ENCODE measurements at places on chromosomes 7 and 10.

DNA sequence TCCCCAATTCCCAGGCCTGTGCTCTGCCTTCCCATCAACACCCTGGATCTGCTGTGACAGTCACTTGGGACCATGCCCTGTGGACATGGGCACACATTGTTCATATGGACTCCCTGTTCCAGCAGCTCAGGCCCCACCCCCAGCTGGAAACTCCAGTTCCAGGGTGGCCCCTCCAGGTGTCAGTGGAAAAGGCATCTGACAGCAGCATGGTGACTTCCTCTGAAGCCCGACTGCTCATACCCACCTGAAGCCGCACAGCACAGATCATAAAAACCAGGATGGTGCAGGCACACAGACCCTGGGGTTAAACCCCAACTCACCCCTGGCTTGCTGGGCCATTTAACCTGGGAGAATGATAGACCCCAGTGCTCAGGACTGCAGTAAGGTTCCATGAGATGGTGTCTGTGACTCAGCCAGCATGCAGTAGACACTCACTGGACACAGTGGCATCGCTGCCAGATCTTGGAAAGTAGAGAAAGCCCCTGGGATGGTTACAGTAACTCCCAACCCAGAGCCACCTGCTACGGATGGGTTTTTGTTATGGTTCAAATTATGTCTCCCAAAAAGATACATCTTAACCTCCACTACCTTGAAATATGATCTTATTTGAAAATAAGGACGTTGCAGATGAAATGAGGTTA is 72.6 kb upstream of the NANOS1 start:
- DNase-seq = no peak

DNA sequence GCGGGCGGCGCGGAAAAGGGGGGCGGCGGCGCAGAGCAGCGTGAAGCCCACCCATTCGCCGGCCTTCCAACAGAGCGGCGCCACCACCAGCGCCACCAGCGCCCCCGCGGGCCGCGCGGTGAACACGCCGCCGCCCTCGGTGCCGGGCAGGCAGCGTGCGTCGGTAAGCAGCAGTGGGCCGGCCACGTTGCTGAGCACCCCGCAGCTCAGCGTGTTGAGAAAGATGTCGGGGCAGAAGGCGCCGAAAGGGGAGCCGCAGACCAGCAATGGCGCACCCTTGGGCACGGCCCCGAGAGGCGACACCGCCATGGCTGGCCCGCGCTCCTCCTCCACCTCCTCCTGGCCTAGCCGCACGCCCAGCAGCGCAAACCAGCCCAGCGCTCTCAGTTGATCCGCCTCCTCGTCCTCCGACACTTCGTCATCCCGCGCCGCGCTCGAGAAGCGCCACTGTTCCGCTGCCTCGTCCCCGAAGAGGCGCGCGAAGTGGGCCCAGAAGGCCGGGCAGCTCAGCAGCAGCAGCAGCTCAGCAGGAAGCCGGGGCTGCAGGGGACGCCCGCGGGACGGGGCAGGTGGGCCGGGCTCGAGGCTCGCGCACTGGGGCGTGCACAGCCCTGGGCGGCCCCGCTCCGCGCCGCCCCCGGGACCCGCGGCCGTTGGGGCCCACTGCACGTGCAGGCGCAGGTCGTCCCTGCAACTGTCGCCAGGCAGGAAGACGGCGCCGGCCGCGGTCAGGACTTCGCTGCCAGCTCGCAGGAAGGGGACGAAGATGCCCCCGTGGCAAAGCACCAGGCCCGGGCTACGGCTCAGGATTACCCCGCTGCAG is 623 bp downstream of the TYSND1 start:
- DNase-seq = peak; percentile 70

DNA sequence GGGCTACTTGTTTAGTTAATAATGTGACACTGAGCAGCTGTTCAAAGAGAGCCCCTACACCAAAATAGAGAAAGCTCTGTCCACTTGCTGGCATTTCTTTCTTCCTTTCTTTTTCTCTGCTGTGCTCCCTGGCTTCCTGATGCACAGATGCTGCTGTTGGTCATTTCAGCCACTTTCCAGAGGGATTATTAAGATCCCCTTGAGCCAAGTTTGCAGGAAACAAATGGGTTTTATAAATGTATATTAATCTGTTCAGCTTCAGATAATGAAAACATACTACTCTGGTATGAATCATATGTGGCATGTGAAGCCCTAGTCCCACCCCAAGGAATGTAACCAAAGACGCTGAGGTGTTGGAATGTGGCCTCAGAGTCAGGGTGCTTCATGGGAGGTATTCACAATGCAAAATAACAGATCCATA is 638.2 kb upstream of the FZD8 start:
- DNase-seq = no peak

DNA sequence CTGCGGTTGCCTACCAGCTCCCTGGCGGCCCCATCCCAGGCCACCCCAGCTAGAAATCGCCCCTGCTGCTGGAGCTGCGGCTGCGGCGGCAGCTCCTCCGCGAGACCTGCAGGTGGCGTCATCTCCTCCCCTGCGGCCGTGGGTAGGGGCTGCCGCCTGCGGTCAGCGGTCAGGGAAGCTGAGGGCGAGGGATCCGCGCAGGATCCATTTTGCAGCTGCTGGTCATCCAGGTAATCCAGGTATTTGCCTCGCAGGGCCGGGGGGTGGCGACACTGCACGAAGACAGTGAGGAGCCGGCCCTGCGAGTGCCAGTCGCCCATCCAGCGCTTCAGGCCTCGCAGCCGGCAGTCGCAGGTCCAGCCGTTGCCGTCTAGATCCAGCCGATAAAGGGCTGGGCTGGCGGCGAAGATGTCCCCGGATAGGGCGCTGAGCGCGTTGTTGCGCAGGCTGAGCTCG is 1.5 kb downstream of the TRIL start:
- DNase-seq = no peak

DNA sequence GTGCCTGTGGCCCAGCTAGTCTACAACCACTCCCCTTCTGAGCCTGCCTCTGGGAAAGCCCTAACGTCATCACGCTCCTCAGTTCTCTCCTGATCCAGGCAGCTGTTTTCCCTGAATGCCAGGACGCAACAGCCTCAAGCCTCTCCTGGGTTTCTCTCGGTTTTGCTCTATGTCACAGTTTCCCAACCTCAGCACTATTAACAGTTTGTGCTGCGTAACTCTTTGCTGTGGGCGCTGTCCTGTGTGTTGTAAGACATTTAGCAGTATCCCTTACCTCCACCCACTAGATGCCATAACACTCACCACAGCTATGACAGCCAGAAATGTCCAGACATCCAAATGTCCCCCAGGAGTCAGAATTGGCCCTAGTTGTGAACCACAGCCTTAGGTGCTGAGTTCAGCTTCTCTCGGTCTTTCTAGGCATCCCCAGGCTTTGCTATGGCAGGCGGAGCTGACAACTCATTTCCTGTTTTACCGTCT is 226.3 kb upstream of the NPVF start:
- DNase-seq = no peak

DNA sequence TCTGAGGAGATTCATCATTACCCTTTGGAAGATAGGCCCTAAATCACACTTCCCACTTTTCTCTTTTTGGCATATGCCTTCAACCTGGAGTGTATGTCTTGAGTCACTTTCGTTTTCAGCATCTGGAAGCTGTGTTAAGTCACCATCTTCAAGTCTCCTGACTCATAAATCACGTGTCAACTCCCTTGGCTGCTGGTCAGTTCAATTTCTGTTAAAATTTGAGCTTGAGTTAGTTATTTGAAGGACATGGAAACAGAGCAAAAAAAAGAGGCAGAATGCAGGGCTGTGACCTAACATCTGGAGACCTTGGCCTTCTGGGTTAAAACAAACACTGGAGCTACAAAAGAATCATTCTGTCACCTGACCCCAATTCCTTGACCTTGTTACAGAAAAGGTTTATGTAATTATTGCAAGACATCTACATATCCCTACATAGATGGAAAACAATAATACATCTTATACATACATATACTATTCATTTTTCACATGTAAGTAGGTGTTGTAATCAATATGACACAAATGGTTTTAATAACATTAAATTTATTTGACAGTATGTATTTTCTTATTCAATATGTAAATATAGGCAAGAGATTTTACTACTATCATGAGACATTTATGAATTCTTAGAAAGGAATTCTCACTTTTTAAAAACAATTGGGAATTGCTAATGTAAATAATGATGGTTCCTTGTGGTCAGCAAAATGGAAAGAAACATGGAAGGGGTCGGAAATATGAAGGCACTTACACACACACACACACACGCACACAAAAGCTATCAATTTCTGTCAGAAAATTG is 169.7 kb upstream of the PHYHIPL start:
- no peak for DNase-seq

DNA sequence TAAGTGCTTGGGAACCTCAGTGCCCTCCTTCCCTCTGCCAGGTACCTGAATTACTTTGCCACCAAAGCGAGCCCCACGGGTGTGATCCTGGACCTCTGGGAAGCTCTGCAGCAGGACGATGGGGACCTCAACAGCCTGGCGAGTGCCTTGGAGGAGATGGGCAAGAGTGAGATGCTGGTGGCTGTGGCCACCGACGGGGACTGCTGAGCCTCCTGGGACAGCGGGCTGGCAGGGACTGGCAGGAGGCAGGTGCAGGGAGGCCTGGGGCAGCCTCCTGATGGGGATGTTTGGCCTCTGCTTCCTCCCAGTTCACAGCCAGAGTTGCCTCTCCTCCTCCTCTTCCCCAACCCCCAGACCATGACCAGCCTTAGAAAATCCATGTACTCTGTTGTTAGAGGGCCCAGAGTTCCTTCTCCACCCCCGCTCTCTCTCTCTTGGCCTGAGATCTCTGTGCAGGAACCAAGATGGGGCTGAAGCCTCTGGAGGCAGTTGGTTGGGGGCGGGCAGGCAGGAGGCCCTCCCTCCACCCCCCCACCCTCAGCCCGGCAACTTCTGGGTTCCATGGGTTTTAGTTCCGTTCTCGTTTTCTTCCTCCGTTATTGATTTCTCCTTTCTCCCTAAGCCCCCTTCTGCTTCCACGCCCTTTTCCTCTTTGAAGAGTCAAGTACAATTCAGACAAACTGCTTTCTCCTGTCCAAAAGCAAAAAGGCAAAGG is 19.8 kb upstream of the SLC29A3 start:
- no peak for DNase-seq

Measured in T-helper 1 cell (primary cell).